Stimulated activated CD4-positive, alpha-beta T cell treated with anti-CD3 and anti-CD28 coated beads, Interleukin-15, amount 100 ng/mL, for 1 hour (primary cell): ENCODE measurements at places on chromosomes 4 and X.

- DNase-seq = no peak
These were observed 117.9 kb upstream of the MED14 start for GRCh38 chrX:40853004-40853815.

DNA sequence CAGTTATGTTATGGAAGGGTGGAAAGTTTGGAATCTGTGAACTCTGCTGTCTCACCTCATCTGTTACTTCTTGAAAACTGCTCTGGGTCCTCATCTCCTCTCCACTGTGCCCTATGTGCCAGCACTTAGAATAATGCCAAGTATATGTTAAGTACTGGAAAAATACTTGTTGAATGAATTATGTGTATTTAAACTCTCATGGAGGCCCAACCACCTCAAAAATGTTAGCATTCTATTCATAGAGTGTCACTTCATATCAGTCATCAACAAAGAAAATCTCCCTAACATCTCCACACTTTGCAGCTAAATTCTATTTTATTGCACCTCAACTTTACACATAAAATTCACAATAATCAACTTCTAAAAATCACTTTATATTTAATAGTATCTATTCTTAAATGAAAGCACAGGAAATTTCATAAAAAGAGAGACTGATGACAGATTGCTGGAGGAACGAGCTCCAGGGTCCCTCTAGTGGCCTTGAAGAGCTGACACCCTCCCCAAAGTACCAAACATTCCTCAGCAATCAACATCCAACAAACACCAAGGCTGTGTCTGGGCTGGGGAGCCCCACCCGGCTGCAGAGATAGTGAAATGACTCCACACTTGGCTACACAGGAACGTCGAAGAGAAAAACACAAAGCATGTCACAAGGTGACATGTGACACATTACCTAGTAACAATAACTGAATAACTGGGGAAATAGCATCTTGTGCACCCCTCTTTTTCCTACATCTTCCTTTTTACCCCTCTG is 45.8 kb downstream of the SLC39A8 start:
- no peak for DNase-seq

DNA sequence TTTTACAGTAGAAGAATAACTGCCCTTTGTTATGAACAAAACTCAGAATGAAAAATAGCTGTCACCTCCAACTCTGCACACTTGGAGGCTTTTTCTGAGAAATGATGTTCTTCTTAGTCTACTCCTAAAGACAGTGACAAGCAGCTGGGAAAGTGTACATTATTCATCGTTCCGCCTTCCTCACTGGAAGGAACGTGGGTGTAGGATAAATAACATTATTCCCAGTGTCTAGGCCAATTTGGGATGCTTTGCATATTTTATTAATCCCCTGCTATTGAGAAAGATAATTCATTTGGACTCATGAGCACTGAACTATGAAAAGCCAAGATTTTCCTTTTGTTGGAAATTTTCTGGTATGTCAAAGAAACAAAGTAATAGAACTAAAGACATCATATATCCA is 87.8 kb downstream of the VCX2 start:
- no peak for DNase-seq

- no peak for DNase-seq
These were observed at the start of gene MGARP for GRCh38 chr4:139279760-139280620. Gene MGARP, minus strand, starts transcription at chr4:139280225. Its CDS starts 67 bp downstream, at chr4:139280158.

GRCh38 chrX:108447303-108447702 is 7.7 kb downstream of the COL4A5 start:
- DNase-seq = no peak

DNA sequence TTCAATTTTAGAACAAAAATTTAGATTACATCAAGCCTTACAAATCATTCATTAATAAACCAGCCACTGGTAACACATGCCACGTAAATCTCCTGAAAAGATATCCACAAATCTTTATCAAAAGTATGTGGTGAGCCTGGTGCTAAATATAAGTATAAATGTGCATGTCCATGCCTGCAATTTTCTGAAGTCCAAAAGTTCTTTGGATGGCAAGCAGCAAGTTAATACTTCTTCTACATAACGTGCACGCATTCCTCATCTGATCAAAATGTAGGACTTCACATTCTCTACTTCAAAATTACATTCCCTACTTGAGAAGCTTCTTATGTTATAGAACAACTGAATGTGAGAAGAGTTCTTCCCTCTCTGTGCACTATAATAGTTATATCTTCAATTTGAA is 49.8 kb downstream of the HHIP start:
- DNase-seq = no peak

GRCh38 chr4:61934198-61934597 is 734.1 kb downstream of the ADGRL3 start:
- no peak for DNase-seq

- DNase-seq = no peak
These were observed 210.2 kb downstream of the ANTXR2 start for GRCh38 chr4:79862821-79863220.
